ENCODE measurements at places on chromosomes 13 and 19.

DNA sequence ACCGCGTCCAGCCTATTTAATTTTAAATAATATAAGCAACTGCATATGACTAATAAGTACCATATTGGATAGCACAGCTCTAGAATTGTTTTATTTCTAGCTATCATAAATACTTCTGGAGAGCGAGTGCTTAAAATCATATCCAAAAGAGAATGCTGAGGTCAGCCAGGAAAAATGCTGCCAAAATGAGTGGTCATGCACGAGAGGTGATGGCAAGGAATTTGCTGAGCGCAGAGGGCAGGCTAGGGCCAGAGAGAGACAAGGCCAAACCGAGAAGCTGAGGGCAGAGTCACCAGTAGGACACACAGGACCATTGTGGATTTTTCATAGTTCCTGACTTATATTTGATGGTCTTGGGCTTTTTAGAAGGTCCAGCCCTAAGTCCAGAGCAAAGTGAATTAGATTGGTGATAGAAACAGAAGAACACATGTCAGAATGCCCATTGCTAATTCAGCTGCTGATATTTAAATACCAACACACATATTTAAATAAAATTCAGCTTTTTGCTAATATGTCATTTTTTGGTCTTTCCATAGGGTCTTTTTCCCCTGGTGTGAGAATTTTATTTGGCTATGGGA, 33.6 kb upstream of the UBL3 start:
- DNase-seq, result no peak

- DNase-seq, result peak; percentile 30
Measured at GRCh38 chr19:29623726-29624488, 17.8 kb downstream of the POP4 start.

GRCh38 chr13:42189061-42189460, 82.9 kb upstream of the AKAP11 start:
- DNase-seq, result no peak

DNA sequence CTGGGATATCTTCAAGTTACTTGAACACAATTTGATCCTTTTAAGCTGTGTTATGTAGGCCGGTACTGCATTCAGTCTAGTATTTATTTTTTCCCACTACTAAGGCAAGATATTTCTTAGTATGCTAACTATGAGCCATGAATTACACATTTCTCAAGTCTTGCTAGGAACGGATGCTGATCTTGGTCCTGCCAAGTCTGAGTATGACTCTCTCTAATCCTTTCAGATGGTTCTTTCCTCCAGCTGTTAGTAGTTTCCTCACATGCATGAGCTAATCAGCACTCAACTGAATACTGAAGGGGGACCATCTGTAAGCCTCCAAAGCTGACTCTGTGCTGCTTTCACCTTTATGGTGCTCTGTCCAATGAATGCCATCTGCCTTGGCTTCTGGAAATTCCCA, 460.3 kb downstream of the KCTD12 start:
- DNase-seq, result no peak

DNA sequence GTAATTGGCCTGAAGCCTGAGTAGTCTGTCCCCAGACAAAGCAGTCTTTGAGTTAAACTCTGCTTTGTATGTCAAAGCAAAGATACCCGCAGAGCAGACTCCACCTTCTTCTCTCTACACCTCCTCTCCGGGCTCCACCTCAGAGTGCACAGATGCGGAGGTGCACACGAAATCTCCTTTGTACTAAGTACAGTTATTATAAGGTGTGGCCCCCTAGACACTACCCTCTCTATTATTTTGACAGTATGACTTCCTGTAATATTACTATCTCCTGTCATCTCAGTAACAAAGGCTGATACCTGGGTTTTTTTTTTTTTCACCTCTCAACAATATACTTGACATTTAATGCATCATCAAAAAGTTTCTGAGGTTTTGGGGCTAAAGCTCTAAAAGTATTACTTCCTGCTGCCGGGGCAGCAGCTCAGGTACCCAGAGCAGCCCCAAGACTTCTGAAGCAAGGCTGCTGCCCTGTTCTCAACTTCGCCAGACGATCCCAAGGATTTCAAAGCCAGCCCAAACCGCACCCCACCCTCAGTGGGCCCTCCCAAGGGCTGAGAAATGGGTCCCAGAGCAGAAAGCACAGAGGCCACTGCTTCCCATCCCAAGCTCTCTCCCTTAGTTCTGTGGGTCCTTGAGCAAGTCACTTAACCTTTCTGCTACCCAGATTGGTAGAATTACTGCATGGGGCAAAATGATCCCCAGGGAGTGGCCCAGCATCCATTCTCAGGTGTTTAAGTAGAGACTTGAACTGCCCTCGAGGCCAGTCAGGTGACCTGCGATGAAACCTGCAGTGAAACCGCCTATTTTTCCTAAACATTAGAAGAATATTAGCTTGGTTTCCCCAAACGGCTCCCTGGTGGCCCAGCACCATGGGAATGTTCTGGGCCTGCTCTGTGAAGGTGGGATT, 180.6 kb downstream of the FOXO1 start:
- DNase-seq, result peak; percentile 61

DNA sequence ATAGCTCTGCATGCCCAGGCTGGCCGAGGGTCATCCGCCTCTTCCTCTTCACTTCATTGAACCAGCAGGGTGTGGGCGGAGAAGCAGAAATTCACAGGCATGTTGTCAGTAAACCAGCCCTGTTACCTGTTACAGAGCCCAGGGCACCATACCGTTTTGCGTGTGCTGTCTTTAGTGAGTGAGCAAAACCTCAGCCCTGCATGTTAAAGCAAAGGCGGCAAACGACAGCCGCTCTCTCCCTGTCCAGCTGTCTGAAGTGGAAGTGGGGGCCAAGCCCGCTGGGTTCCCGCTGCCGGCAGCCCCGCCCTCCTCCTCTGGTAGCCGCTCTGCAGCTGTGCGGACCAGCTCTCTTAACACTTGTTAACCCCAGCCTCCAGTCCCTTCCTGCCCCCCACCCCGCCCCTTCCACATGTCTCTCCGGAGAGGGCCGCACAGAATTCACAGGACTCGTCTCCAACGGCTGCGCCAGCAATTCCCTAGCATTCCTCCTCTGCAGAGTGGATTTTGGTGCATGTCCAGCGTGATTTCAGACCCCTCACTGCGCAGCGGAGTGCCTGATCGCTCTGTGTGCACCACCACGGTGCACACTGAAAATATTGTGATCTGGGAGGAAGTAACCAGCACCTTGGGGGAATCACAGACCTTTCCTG, 12.7 kb downstream of the KLHL26 start:
- no peak for DNase-seq

GRCh38 chr13:95267662-95268342, 33.4 kb downstream of the ABCC4 start:
- no peak for DNase-seq

DNA sequence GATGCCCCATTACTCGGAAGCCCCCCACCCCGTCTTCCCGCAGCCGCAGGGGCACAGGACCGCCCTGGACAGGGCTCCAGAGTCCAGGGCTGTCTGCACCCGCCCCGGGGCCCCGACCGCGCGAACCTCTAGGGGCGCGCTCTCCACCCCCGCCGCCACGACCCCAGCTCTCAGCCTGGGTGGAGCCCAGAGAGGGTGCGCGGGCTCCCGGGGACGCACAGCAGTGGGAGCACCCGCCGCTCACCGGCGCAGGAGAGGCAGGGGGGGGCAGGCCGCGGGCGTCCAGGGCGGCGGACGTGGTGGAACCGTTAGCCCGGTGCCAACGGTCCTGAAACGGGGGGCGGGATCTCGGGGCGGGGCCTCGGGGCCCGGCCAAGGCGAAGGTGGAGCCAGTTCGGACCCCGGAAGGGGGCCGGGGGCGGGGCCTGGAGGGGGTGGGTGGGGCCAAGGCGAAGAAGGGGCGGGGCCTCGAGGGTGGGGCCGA, at the start of gene ATP8B3:
ATP8B3 (minus strand) TSS at position 335 of the 484 bp plus-strand sequence. CDS start 540 bp downstream, outside the sequence.
- peak; percentile 69 for DNase-seq

- no peak for DNase-seq
Measured at GRCh38 chr13:93758575-93758974, 532.0 kb downstream of the GPC6 start.

DNA sequence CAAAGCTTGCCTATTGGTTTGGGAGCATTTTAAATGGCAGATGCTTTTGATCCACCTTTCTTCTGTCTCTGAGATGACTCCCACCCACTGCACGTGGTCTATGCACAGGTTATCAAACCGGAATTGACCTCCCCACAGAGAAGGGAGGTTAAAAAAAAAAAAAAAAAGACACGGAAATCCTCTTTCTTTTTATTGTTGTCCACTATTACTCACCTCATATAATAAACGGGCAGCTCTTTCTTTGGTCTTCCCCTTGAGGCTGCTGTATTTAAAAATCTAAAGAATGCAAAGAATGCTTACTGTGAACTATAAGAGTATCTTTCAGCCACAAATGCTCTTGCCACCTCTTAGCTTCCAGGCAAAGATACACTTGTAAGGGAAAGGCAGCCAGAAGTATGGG, 329.7 kb downstream of the NDFIP2 start:
- no peak for DNase-seq

- peak; percentile 32 for DNase-seq
Measured at GRCh38 chr19:12840091-12841079, 2.1 kb downstream of the MAST1 start.

DNA sequence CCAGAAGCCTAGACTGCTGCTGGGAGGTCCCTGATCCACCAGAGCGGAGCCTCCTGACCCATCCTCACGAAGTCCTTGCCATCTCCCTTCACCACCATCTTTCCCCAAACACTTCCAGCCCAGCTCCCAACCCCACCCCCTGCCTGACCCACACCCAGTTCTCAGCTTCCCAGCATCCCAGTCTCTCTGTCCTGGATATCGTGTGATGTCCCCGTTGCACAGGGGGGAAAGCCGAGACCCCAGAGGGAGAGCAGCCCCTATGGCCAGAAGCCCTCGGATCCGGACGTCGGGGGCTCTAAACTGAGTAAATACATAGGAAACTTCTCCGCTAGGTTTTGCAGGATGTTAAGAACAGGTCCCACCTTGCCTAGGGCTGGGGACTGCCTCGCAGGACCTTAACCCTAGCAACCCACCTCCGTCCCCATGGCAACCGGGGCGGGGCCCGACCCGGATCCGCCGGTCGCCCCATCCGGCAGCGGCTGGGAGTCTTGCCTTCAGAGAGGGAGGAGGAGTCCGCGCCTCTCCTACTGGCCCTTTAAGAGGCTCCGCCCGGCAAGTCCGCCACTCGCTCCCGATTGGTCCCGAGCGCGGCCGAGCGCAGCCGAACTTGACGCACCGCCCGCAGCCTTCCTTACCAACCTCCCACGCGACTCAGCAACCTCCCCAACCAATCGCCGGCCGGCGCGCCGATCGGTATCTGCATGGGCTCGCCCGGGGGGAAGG, 451 bp upstream of the HMG20B start:
- DNase-seq, result peak; percentile 99

DNA sequence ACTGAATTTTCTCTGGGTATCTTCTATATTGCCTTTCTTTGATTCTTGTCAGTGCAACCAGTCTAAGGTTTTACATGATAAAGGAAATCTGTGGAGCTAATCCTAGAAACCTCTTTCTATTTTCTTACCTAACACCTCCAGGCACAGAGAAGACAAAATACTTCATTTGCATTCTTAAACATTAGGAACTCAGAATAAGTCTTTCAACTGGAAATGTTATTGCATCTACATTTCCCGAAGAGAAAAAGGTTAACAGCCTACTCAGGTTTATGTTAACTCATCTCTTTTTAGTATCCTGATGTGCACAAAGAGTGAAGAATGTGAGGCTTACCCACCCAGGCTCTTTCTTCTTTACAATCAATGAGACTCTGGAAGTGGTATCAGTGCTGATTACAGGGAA, 106.7 kb downstream of the PCCA start:
- DNase-seq, result no peak

- DNase-seq, result no peak
Measured at GRCh38 chr19:17796838-17797423, 2.0 kb downstream of the B3GNT3 start.

GRCh38 chr19:40786060-40787037, 8.3 kb downstream of the RAB4B start:
- no peak for DNase-seq

DNA sequence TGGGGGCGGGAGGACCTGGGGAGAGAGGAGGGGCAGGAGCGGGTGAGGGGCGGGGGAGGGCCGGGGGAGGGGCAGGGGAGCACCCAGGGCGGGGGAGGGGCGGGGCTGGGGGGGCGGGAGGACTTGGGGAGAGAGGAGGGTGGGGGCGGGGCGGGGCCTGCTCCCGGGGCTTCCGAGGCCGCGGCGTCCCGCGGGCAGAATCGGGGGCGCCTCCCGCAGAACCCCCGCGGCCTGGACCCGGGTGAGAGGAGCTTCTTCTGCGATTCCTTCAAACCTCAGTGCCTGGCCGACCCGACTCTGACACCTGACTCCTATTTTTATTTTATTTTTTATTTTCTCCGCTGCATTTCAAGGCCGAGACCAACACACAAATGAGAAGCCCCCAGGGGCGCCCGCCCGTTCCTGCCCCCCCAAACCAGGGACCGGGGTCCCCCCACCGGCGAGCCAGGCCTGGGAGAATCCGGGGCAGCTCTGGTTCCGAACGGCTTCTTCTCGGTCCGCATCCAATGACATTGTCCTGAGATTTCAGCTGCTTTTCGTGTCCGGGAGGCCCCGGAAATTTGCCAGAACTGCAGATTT, 470 bp upstream of the GRTP1 start:
- no peak for DNase-seq

DNA sequence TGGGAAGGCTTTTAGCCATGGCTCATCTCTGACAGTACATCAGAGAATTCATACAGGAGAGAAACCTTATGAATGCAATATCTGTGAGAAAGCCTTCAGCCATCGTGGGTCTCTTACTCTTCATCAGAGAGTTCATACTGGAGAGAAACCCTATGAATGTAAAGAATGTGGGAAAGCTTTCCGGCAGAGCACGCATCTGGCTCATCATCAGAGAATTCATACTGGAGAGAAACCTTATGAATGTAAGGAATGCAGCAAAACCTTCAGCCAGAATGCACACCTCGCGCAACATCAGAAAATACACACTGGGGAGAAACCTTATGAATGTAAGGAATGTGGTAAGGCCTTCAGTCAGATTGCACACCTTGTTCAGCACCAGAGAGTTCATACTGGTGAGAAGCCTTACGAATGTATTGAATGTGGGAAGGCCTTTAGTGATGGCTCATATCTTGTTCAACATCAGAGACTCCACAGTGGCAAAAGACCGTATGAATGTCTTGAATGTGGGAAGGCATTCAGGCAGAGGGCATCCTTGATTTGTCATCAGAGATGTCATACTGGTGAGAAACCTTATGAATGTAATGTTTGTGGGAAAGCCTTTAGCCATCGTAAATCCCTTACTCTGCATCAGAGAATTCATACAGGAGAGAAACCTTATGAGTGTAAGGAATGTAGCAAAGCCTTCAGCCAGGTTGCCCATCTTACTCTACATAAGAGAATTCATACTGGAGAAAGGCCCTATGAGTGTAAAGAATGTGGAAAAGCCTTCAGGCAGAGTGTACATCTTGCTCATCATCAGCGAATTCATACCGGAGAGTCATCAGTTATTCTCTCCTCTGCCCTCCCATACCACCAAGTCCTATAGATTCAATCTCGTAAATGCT, 10.7 kb downstream of the ZNF470 start:
- no peak for DNase-seq

GRCh38 chr19:611481-611868, 21.8 kb downstream of the HCN2 start:
- DNase-seq, result peak; percentile 64

- no peak for DNase-seq
Measured at GRCh38 chr19:58154287-58154678, 3.7 kb upstream of the ZNF329 start.

Measured in stimulated activated CD4-positive, alpha-beta T cell treated with anti-CD3 and anti-CD28 coated beads, Interleukin-4, amount 100 ng/mL, for 1 hour (primary cell).